ENCODE measurements at places on chromosomes 6 and 20. TPM values are rescaled to one million over a fixed set of nuclear protein-coding genes. Genes with fewer than 3 reads are reported as not detected.

The CST11 gene
- not detected for total RNA-seq

The BIRC7 gene
- total RNA-seq = 1.6 TPM

The TMEM244 gene
- not detected for total RNA-seq

The ANKS1A gene
- 37.5 TPM for total RNA-seq

The ABHD16B gene
- not detected for total RNA-seq

The JPH2 gene
- 24.3 TPM for total RNA-seq

The PLCB4 gene
- 20.6 TPM for total RNA-seq

The MATN4 gene
- total RNA-seq = not detected

The TRIM10 gene
- 2.7 TPM for total RNA-seq

DNA sequence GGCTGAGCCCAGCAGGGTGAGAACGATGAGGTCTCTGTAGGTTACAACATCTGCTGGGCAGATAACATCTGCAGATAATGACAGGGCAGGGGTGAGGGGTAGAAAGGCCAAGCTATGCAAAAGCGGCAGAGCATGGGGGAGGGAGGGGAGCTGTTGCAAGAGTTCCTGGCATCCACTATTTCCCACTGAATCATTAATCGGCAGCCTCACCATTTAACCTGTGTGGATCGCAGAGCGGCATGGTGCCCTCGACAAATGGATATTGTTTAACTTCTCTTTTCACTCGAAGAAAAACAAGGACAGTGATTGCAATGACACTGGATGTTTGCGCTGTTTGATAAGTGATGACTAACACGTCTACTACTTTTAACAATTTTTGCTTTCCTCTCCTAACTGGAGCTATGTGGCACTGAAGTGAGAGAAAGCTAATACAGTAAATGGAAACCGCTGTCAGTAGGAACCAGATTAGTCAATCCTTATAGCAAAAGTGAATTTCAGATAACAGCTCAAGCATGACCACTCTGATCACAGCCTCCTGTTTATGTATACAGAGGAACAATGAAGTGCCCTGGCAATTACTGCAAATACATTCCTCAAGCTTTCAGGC is 381.5 kb downstream of the TFAP2A start:
- H3K4me3 ChIP-seq = no peak overlapping the region
- no peaks in the 10 kb centered on the region for H3K4me1 ChIP-seq
- no peak for DNase-seq
- H3K27me3 ChIP-seq = no peaks in the 10 kb centered on the region

GRCh38 chr6:138146544-138146943 is 15.2 kb upstream of the ARFGEF3 start:
- no peak overlapping the region for H3K27ac ChIP-seq
- no peak overlapping the region for H3K4me3 ChIP-seq
- H3K27me3 ChIP-seq = no peaks in the 10 kb centered on the region
- H3K36me3 ChIP-seq = no peaks in the 10 kb centered on the region
- no peak for DNase-seq
- H3K4me1 ChIP-seq = no peaks in the 10 kb centered on the region

- no peak overlapping the region for H3K4me3 ChIP-seq
- no peak overlapping the region for H3K27ac ChIP-seq
- DNase-seq = no peak
- H3K27me3 ChIP-seq = no peaks in the 10 kb centered on the region
These were observed 17.0 kb downstream of the SUN5 start for GRCh38 chr20:32987044-32987825.

DNA sequence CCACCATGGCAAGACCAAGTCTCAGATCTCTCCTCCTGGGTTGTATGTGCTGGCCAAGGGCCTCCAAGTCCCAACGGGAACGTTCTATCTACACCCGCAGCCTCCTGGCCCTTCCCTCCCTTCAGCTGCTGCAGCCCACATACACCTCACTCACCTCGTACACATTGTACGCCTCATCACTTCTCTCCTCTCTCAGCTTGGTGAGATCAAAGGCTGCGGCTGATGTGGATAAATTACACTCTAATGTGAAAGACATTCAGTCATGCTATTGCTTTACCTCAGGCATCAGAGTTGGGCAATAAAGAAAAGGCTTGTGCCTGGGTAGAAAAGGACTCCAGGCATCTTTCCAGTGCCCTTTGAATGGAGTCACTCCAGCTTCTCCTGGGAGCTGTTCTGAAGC is 135.3 kb upstream of the FOXQ1 start:
- no peak overlapping the region for H3K27ac ChIP-seq
- no peak for DNase-seq
- no peaks in the 10 kb centered on the region for H3K27me3 ChIP-seq
- H3K36me3 ChIP-seq = no peaks in the 10 kb centered on the region
- no peak overlapping the region for H3K4me3 ChIP-seq

DNA sequence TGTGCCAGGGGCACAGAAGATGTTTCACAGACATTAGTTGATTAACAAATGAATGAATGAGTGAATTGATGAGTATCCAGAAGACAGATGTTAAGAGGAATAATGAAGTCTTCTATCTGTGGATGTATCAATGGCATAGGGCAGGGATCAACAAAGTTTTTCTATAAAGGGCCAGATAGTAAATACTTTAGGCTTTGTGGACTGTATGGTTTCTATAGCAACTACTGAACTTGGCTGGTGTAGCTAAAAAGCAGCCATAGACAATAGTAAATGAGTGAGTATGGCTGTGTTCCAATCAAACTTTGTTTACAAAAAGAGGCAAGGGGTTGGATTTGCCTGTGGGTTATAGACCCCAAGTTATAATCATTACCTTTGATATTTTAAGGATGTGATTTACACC is 144.0 kb downstream of the PRL start:
- DNase-seq = no peak
- no peaks in the 10 kb centered on the region for H3K36me3 ChIP-seq
- no peaks in the 10 kb centered on the region for H3K27me3 ChIP-seq

- H3K27ac ChIP-seq = peak overlapping the region; percentile 7
- no peaks in the 10 kb centered on the region for H3K27me3 ChIP-seq
- H3K36me3 ChIP-seq = no peaks in the 10 kb centered on the region
- no peak for DNase-seq
These were observed 32.0 kb downstream of the ATXN1 start for GRCh38 chr6:16729183-16729691.

DNA sequence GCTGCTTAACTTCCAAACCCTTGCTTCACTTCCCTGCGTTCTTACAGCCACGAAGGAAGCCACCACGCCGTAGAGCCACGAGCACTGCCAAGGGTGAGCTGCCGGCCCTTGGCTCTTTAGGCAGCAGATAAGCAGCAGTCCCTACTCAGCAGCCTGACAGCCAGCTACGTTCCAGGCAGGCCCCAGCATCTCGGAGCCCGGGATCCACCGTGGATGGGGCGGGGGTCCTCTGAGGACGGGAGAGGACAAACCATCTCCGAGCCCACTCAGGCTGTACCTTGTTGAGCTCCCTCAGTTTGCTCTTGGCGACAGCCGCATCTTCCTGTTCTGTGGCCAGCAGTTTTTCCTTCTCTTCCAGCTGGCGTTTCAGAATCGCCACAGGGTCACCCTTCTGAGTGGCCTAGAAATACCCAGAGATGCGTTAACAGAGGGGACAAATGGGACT is 40.5 kb downstream of the RRBP1 start:
- peaks cover 17% of the 10 kb centered on the region for H3K4me1 ChIP-seq
- no peak overlapping the region for H3K4me3 ChIP-seq
- no peak for DNase-seq
- peaks cover 3% of the 10 kb centered on the region for H3K36me3 ChIP-seq

DNA sequence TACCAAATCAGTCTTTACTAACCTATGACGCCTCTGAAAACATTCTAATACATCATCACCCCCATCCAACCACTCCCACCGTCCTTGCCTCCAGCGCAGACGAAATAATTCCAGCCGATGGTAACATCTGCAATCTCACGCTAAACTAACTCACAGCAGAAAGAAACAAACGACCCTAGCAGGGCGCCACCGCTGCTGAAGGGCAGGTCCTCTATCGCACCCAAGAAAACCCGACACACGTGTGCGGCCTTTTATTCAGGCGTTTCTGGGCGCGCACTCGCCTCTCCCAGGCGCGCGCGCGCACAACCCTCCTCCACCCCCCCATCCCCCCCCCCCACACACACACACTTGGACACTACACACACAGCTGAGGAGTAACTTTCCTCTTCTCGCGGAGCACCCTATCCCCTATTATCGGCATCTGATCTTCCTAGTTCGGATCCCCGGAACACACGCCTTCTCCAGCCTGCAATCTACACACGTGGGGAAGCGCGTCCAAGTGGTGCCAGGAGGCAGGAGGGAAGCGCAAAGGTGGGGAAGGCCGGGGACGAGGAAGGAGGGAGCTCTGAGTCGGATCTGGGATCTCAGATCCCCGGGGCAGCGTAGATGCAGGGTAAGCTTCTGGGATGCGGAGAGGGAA is 1.4 kb downstream of the GFOD1 start:
- H3K4me1 ChIP-seq = peaks cover 33% of the 10 kb centered on the region
- H3K27me3 ChIP-seq = no peaks in the 10 kb centered on the region
- H3K27ac ChIP-seq = peak overlapping the region; percentile 97
- no peaks in the 10 kb centered on the region for H3K36me3 ChIP-seq
- DNase-seq = peak; percentile 33

DNA sequence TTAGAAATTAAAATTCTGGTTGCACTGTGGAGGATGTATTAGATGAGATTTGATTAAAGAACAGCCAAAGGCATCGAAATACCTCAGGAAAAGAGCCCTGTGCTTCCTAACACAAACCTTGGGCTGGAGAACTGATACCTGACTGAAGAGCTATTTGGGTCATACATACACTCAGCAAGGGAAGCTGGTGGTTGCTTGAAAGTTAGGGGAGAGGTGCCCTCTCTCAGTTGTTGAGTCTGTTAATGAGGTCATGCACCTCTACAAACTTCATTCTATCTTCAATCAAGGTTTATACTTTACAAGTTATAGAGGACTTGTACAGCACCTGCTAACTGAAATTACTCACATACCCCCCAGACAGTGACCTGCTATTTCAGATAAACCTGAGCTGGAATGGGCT is 25.5 kb downstream of the FAM184A start:
- no peaks in the 10 kb centered on the region for H3K36me3 ChIP-seq
- H3K4me3 ChIP-seq = no peak overlapping the region
- DNase-seq = no peak
- no peak overlapping the region for H3K27ac ChIP-seq
- no peaks in the 10 kb centered on the region for H3K4me1 ChIP-seq
- no peaks in the 10 kb centered on the region for H3K27me3 ChIP-seq

DNA sequence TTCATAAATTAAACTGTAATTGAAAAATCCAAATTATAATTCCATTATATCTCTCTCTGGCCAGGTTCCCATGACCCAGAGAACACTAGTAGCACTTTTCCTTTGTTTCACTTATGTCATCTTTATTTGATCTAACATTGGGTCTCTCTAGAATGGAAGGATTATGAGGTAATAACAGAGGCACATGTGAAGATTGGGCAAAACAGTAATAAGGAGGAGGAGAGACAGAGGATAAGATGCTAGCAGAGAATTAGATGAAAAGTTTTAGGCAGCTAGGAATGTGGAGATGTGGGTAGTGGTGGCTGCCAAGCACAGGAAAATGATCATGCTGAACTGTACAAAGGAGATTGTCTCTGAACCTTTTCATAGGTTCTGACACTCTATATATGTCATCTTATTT is 3.3 kb downstream of the TAB2 start:
- H3K4me1 ChIP-seq = peaks cover 77% of the 10 kb centered on the region
- H3K36me3 ChIP-seq = no peaks in the 10 kb centered on the region
- H3K4me3 ChIP-seq = no peak overlapping the region
- peak overlapping the region; percentile 35 for H3K27ac ChIP-seq
- no peaks in the 10 kb centered on the region for H3K27me3 ChIP-seq
- DNase-seq = no peak

GRCh38 chr20:4894409-4894808 is 106.9 kb downstream of the SLC23A2 start:
- H3K27ac ChIP-seq = no peak overlapping the region
- H3K4me1 ChIP-seq = no peaks in the 10 kb centered on the region
- no peaks in the 10 kb centered on the region for H3K36me3 ChIP-seq
- no peak for DNase-seq

GRCh38 chr6:168078175-168078942 is 653 bp downstream of the FRMD1 start:
- H3K4me1 ChIP-seq = peaks cover 27% of the 10 kb centered on the region
- peak overlapping the region; percentile 31 for H3K4me3 ChIP-seq
- H3K27me3 ChIP-seq = no peaks in the 10 kb centered on the region
- peak overlapping the region; percentile 82 for H3K27ac ChIP-seq
- no peaks in the 10 kb centered on the region for H3K36me3 ChIP-seq

- H3K4me1 ChIP-seq = peaks cover 37% of the 10 kb centered on the region
- H3K27ac ChIP-seq = peak overlapping the region; percentile 74
These were observed 69.5 kb downstream of the SLX4IP start for GRCh38 chr20:10504608-10504993.

DNA sequence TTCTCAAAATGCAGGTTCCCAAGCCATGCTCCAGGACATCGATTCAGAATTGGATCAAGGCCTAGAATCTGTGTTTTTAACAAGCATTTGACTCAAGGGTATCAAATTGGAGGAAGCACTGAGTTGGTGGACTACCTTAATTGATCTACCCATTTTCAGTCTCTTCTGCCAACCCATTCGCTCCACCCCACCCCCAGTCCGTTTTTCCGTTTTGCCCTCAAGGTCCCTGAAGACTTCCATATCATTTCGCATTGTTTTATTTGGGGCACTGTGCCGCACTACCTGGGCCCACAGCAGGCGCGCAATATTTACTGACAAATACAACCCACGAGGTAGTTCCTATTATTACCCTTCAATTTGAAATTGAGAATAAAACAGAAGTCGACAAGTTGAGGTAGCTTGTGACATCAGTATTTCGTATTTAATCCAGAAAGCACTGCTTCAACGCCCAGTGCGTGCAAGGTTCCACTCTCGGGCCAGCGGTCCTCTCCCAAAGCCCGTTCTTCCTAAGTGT is 557 bp upstream of the DHX35 start:
- peak overlapping the region; percentile 93 for H3K4me3 ChIP-seq
- H3K27me3 ChIP-seq = no peaks in the 10 kb centered on the region
- H3K4me1 ChIP-seq = peaks cover 4% of the 10 kb centered on the region
- no peaks in the 10 kb centered on the region for H3K36me3 ChIP-seq

- H3K4me1 ChIP-seq = peaks cover 15% of the 10 kb centered on the region
- H3K27ac ChIP-seq = no peak overlapping the region
- H3K4me3 ChIP-seq = no peak overlapping the region
- no peaks in the 10 kb centered on the region for H3K36me3 ChIP-seq
- DNase-seq = no peak
- no peaks in the 10 kb centered on the region for H3K27me3 ChIP-seq
These were observed 314.6 kb downstream of the THBS2 start for GRCh38 chr6:168939041-168939440.

- H3K4me3 ChIP-seq = no peak overlapping the region
- no peaks in the 10 kb centered on the region for H3K36me3 ChIP-seq
- no peaks in the 10 kb centered on the region for H3K4me1 ChIP-seq
- no peak overlapping the region for H3K27ac ChIP-seq
- DNase-seq = no peak
These were observed 17.6 kb upstream of the KIAA1755 start for GRCh38 chr20:38278131-38278530.
